ENCODE measurements at places on chromosomes 13 and 19. TPM values are rescaled to one million over a fixed set of nuclear protein-coding genes. Genes with fewer than 3 reads are reported as not detected.

The NAA16 gene
- 7.6 TPM for total RNA-seq

- DNase-seq: no peak
- no peak overlapping the region for H3K4me3 ChIP-seq
- H3K36me3 ChIP-seq: no peaks in the 10 kb centered on the region
- H3K27me3 ChIP-seq: peaks cover 12% of the 10 kb centered on the region
- no peaks in the 10 kb centered on the region for H3K4me1 ChIP-seq
Measured at GRCh38 chr19:10516064-10516385, 1.2 kb downstream of the S1PR5 start.

The IGFL2 gene
- total RNA-seq: not detected

GRCh38 chr19:46674416-46675178 lies 13.6 kb upstream of the DACT3 start:
- no peak for DNase-seq
- no peaks in the 10 kb centered on the region for H3K27me3 ChIP-seq
- H3K27ac ChIP-seq: no peak overlapping the region
